Fibroblast of skin of right biceps (primary cell): ENCODE measurements at places on chromosomes 16 and 17.

DNA sequence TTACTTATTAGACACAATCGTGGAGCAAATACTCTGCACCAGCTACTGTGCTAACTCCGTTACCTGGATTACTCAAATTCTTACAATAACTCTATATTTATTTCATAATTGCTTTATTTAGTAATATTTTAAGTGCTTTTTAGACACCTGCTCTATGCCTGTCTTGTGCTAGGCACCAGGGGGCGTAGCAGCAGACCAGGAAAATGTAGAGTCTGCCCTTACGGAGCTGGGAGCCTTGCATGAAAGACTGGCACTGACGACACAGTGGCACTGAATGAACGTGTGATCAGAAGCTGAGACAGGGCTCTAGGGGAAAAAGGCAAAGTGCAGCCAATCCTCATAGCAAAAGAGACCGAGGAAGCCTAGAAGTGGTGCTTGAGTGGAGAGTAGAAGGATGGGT is 486.5 kb downstream of the CDH13 start:
- peak; percentile 54 for DNase-seq

DNA sequence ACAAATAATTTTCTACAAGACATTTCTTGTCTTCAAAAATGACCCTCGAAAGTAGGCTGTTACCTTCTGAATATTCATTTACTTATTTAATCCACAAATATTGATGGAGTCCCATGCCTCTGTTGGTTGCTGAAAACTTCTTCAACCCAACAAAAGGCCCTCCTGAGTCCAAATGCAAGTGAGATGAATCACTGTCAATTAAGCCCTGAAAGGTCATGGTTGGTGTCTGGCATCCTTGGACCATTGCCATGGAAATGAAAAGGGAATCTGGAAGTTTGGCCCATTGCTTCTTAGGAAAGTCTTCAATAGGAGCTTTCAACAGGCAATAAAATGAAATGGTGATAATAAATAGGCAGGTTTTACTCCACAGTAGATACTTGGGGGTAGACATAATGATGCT is 364.7 kb upstream of the DYNLRB2 start:
- peak; percentile 56 for DNase-seq

GRCh38 chr17:32527146-32527545 is 40.4 kb downstream of the CDK5R1 start:
- DNase-seq = no peak

DNA sequence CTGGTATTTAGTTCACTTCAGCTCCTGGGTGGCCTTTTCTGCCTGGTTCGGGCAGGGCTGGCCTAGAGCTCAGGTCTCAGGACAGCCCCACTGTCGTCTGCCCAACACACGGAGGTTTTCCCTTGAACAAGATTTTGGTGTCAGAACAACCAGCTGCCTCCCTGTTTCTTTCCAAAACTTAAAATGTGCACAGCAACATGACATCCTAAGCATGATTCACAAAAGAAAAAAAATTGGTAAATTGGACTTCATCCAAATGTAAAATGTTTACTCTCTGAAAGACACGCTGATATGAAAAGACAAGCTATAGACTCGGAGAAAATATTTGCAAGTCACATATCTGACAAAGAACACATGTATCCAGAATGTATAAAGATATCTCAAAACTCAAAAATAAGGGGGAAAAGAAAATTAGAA is 197.8 kb upstream of the CHMP6 start:
- DNase-seq = peak; percentile 64

DNA sequence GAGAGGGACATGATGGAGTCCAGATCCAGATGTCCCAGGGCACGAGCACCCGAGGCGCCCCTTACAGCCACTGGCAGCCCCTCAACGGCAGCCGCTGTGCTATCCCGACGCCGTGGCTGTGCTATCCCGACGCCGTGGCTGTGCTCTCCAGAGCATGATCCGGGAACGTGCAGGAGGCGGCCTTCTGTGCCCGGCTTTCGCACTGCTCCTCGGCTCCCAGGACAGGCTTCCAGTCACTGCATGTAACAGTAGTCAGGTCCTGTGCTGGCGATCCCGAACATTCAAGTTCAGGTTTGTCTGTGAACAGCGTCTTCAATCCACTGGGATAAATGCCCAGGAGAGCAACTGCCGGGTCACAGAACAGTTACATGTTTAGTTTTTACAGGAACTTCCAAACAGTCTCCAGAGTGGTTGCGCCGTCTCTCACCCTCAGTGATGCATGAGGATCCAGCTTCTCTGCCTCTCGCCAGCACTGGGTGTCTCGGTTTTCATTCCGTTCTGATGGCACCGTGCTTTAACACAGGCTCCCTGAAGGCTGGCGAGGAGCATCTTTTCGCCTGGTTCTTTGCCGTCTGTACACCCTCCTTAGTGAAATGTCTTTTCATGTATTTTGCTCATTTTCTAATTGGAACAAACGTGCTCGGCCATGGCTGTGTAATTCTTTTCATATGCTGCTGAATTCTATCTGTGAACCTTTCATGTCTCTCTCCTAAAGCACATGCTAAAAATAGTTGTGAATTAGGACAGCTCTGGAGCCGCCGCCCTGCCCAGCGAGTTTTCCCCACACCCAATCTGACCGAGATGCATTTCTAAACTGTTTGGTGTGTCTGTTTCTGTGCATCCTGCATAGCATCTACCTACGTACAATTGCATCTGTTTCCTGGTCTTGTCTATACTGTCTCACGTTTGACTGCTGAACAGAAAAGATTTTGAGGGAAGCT is 72.6 kb upstream of the METRNL start:
- DNase-seq = peak; percentile 11

- peak; percentile 82 for DNase-seq
These were observed 15.4 kb downstream of the FLYWCH1 start for GRCh38 chr16:2927010-2927646.

DNA sequence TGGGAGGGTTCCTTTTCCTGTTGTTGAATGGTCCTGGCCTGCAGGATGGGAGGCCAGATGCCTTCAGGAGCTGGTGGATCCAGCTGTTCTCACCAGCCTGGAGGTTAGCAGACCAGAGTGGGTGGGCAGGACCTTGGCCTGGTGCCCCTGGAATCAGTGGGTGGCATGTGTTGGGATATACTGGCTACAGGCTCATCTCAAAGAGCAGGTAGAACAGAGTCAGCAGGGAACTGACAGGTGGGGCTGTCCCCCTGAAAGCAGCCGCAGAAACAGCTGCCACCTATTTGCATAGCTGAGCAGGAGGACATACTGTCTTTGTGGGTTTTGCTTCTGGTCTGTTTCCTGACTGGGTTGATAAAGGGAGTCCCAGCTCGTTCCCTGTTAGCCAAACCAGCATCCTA is 144.1 kb downstream of the RAB11FIP4 start:
- no peak for DNase-seq

DNA sequence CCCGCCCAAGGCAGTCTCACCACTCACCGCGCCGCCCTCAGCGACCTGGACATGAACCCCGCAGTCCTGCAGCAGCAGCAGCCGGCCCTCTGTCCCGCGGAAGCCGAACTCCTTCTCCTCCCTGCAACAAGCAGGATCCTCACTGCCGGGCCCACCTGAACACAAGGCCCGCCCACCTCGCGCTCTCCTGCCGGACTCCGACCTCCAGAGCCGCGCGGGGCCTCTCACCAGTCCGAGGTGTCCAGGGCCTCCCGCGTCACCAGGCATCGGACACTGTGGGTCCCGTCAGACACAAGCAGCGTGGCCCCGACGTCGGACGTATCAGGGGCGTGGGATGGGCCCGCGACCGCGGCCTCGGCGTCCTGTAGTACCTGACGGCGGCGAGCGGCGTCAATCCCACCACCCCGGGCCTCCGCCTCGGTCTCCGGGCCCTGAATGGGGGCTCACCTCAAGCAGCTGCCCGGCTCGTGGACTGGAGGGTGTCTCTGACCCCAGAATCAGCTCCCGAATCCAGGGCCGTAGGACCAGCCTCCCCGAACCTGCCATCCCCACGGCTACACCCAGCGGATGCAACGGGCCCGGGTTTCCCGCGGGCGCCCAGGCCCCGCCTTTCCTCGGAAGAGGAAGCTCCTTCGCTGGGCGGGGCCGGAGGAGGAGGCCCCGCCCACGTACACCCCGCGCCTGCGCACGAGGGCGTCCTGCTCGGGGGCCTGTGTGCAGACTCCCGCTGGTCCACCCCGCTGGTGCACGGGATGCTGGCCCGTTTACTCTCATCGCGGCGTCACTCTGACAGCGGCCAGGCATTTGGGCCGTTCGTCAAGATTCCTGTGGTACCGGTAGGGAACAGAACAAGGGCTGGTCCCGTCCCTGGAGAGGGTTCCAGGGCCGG is at the start of gene ACD:
TSS of gene ACD (minus strand) at position 586 of the 889 bp plus-strand sequence. CDS start at position 546, 40 bp downstream.
- DNase-seq = peak; percentile 89

GRCh38 chr17:556431-556995 is 158.1 kb downstream of the VPS53 start:
- peak; percentile 19 for DNase-seq

GRCh38 chr17:7262192-7262934 is at the start of gene CLDN7:
TSS of gene CLDN7 (minus strand) at chr17:7262478. CDS start at chr17:7262043, 435 bp downstream.
- no peak for DNase-seq

DNA sequence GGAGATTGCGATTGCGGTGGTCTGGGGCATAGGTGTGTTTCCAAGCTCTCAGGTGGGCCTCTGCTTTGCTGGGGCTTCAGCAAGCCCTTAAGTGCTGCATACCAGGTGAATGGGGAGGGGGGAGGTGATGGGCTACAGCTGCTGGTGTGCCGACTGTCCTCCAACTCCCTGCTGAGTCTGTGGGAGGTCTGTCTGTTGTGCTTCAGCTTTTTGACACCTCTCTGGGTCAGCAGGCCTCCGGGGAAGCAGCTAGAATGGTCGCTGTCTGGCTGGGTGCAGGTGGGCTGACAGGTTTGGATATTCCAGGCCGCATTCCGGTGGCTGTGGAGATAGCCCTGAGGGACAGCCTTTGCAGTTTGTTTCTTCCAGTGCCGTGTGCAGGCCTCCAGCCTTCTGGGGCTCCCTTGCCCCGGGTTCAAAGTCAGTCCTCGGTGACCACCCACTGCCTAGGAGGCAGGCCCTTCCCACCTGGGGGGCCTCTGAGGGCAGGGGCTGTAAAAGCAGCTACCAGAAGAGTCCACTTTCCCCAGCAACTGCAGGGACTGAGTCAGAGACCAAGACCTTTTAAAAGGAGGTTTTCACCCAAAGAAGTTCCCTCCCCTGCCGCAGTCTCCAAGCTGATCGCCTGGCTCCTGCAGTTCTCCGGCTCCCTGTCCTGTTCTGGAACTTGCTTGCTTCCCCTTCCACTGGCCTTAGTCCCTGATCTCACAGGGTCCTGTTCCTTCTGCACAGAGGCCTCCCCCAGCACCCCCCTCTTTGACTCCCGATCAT is 2.0 kb upstream of the TTYH2 start:
- peak; percentile 20 for DNase-seq

- DNase-seq = no peak
These were observed 16.9 kb downstream of the C16orf90 start for GRCh38 chr16:3478242-3478925.

- no peak for DNase-seq
These were observed 1.2 kb downstream of the GNA13 start for GRCh38 chr17:65055280-65055707.

GRCh38 chr17:74354123-74354522 is 7.5 kb downstream of the BTBD17 start:
- DNase-seq = no peak

GRCh38 chr16:59748531-59748930 is 1014.4 kb upstream of the GOT2 start:
- DNase-seq = peak; percentile 16

GRCh38 chr16:84041881-84042280 is 714 bp downstream of the SLC38A8 start:
- DNase-seq = no peak

DNA sequence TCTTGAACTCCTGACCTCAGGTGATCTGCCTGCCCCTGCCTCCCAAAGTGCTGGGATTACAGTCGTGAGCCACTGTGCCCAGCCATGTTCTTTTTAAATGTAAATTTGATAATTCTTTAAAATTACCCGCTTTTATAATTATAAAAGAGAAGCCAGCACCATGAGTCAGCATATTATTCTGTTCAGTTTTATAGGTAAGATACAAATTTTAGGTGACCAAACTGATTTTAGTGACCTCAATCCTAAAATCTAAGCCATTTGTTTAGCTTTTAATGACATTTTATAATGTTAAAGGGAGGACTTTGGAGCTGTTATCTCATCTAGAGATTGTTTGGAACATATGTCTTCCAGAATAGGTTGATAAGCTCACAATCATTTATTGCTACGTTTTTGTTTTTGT is 20.8 kb upstream of the PPM1E start:
- DNase-seq = no peak

DNA sequence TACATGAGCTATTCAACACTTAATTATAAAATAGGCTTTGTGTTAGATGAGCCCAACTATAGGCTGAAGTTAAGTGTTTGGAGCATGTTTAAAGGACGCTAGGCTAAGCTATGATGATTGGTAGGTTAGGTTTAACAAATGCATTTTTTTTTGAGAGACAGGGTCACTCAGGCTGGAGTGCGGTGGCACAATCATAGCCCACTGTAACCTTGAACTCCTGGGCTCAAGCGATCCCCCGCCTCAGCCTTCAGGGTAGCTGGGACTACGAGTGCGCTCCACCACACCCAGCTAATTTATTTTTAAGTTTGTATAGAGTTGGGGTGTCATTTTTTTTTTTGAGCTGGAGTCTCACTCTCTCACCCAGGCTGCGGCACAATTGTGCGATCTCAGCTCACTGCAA is 19.3 kb upstream of the GPRC5C start:
- DNase-seq = no peak

DNA sequence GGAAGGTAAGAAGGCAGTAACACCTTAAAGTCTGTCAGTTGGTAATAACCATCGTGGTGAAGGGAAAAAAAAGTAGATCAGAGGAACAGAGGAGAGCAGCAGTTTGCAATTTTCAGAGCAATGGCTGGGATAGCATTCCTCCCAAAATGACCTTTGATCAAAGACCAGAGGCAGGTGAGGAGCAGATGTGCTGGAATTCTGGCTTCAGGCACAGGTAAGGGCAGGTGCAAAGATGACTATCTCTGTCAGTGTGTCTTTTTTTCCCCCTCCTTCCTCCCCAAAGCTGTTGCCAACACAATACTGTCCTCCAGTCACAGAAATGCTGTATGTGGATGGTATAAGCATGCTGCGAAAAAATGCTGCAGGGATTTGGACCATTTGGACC is 166.7 kb downstream of the XYLT1 start:
- DNase-seq = no peak

DNA sequence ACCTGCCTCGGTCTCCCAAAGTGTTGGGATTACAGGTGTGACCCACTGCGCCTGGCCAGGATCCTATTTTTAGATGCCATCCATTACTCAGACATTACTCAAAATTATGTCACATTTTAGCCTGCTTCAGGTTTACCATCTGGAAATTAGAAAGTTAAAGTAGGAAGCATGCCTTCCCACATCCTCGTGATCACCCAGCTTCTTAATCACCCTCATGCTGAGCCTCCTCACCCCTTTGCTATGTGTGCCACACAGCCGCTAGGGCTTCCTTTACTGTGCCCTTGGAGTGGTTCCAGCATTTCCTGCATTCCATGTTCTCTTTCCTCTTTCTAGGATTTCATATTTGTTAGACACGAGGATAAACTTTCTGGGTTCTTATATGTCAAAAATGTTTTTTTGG is 9.3 kb downstream of the ADORA2B start:
- peak; percentile 89 for DNase-seq

GRCh38 chr16:65117811-65118448 is 3.9 kb downstream of the CDH11 start:
- DNase-seq = peak; percentile 88

DNA sequence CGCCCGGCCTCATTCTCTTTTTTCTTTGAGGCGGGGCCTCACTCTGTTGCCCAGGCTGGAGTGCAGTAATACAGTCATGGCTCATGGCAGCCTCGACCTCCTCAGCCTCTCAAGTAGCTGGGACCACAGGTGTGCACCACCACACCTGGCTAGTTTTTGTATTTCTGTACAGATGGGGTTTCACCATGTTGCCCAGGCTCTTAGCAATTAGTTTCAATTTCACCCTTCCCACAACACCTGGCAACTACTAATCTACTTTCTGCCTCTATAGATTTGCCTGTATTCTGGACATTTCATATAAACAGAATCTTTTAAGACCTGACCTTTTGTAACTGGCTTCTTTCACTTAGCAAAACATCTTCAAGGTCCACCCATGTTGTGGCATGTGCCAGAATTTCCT is 8.0 kb upstream of the NT5M start:
- no peak for DNase-seq
